ENCODE measurements at places on chromosomes 6 and 20.

DNA sequence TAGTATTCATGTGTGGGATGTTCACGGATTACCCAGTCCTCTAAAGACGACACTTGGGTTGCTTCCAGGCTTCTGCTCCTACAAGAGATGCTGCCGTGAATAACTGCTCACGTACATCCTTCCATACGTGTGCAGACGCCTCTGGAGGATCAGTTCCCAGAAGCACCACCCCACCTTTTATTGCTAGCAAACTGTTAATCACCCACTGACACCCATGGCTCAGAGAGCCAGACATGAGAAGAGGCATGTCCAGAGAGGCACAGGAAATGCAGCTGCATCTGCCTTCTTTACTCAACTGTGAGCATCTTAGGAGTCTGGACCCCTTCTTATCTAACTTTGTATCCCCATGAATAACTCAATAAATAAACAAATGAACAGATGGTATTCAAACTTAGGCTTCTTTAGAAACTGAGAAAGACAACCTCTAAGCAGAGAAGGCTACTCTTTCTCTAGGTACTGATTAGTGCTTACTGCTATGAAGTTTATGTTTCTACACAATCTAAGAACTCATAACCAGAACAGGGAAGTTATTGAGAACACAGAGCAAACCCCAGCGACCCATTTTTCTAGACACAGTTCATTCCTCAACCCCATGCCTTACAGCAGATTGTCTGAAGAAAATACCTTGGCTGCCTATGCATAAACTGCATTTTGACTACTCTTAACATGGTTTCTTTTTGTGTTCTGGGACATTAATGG is 228.7 kb upstream of the RREB1 start:
- DNase-seq, result no peak

DNA sequence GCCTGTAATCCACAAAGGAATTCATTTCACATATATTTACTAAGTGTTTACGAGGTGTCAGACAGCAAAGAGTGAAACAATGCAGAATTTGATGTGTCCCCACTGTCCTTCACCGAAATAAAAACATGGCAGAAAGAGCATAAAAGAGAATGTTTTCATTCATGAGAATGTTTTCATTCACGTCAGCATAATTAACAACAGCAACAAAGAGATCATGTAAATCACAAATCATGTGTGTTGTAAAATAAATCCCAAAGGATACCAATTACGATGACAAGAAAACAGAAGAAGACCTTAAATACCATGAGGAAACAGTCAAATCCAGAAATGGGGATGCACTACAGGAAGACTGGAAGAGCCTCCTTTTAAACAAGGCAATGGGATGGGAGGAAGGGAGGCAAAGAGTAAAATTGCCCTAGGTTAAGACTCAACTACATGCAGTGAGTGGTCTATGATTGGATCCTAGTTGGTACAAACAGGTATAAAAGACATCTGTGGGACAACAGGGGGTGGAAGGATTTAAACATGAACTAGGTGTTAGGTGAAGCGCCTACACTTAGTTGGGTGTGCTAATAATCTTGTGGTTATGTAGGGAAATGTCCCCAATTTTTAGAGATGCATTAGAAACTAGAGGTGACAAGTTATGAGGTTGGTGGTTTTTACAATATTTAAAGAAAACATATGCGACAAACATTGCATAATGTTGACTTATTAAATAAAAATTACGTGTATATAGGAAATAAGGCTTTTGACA is 1.5 kb downstream of the ZSCAN31 start:
- no peak for DNase-seq

GRCh38 chr6:78670802-78671201 is 196.5 kb upstream of the IRAK1BP1 start:
- no peak for DNase-seq

DNA sequence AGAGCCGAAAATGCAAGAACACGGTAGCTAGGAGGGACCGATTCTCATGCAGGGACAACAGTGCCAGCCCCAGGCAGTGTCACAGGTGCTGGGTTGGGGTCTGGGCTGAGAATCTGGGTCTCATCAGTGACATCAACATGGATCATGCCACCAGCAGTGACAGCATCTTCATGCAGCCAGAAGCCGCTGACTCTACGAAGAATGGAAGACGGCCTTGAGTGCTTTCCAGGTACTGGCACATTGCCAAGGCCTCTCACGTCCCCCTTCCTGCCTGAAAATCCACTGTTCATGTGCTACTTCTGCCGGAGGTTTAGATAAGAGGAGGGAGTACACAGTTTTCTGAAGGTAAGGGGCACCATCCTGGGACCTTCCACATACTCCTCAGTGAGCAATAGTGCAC is 141.1 kb upstream of the FOXQ1 start:
- DNase-seq, result no peak

DNA sequence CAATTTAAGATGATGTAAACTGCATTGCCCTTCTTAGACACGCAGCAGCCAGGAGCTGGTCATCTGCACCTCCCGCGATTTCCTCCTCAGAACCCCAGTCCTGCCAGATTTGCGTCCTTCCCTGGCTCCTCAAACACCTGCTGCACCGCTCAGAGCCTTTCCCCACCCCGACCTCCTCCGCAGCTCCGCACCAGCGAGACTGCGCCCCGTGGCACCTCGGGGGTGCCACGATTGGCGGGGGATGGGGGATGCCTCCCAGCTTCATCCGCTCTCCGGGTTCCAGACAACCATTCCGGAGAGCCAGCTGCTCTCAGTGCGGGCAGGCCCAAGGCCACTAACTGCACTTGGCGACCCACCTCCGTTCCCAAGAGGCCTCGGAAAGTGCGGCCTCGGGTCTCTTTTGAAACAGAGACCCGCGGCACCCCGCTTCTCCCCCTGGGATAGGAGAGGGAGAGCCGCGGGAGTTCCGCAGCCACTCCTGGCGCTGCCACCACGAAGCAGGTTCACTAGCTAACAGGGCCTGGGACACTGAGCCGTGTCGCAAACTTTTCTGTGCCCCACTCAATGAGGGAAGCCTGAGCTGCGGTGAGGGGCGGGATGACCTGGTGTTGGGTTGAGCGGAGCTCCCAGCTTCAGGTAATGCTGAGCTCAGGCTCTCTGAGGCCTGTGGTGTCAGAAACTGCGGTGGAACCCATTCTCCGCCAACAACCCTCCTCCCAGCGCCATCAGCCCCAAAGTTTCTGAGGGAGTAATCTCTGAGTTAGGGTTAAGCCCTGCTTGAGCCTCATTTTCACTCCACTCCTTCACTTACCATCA is 7.3 kb upstream of the TFAP2A start:
- DNase-seq, result no peak

- DNase-seq, result no peak
These were observed 74.0 kb upstream of the SAMD5 start for GRCh38 chr6:147434516-147434915.

DNA sequence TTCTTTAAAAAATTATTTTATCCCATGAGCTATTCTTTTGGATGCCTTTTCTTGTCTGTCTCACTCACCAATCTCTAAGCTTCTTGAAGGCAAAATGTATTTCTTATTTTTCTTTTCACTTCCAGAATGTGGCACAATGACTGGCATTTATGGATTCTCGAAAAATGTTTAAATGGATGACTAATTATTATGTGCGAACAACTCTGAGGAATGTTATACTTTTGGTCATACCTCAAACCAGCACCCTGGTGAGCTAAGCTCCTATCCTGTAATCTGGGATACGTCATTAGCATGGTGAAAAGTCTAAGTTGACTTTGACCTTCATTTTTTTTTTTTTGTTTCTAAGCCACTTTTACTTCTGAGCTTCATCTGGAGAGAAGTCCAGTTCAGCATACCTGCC is 214.0 kb upstream of the CEP162 start:
- DNase-seq, result no peak

Measured in activated CD4-positive, CD25-positive, alpha-beta regulatory T cell (primary cell).